Fibroblast of skin of scalp (primary cell): ENCODE measurements at places on chromosomes 1 and 21.

DNA sequence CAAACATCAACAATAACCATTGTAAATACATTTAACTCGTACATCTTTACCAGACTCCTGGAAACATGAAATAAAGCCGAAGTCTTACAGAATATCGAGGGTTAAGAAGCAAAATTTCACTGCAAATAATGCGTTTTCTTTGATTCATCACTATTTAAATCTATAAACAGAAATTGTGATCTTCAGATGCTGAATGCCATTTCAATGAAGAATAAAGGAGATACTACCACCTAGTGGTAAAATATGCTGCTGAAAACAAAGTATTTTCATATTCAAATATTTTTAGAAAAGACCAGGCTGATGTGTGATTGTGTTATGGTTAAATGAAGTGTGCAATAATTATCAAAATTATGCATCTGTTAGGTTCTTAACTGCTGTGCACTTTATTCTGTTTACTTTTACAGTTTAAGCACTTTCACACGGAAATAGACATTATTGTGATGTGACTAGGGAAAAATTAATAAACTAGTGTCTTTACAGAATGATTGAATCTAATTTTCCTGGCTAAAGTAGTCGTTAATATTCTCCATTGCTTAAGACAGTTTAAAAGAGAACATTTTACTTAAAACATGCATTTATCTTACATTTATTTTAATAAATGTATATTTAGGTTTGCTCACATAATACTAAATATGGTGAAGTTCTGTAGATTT lies 1093.1 kb downstream of the MRPL39 start:
- peak; percentile 22 for DNase-seq

GRCh38 chr1:56434025-56434424 lies 145.3 kb downstream of the PLPP3 start:
- peak; percentile 47 for DNase-seq

DNA sequence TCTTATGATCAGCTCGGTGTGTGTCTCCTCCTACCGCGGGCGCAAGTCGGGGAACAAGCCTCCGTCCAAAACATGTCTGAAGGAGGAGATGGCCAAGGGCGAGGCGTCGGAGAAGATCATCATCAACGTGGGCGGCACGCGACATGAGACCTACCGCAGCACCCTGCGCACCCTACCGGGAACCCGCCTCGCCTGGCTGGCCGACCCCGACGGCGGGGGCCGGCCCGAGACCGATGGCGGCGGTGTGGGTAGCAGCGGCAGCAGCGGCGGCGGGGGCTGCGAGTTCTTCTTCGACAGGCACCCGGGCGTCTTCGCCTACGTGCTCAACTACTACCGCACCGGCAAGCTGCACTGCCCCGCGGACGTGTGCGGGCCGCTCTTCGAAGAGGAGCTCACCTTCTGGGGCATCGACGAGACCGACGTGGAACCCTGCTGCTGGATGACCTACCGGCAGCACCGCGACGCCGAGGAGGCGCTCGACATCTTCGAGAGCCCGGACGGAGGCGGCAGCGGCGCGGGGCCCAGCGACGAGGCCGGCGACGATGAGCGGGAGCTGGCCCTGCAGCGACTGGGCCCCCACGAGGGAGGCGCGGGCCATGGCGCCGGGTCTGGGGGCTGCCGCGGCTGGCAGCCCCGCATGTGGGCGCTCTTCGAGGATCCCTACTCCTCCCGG lies 1.5 kb downstream of the KCNC4 start:
- no peak for DNase-seq

GRCh38 chr1:203361945-203362719 lies 11.2 kb upstream of the FMOD start:
- DNase-seq: peak; percentile 44

GRCh38 chr21:46040707-46041106 lies 57.2 kb upstream of the COL6A2 start:
- DNase-seq: no peak

DNA sequence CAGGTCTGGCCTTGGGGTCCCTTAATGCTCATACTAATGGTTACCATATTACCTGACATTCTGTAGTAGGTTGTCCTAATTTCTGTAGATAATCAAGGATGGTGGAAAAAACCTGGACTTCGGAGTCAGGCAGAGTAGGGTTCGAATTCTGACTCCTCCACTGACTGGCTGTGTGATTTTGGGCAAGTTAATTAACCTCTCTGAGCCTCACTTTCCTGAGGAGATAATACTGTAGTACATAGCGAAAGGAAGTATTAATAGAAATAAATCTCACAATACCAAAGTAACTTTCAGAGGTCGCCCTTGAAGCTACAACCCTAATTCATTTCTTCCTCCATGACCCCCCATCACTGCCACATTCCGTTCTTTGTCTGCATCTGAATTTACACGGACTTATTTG lies 72.9 kb downstream of the KCNN3 start:
- no peak for DNase-seq

DNA sequence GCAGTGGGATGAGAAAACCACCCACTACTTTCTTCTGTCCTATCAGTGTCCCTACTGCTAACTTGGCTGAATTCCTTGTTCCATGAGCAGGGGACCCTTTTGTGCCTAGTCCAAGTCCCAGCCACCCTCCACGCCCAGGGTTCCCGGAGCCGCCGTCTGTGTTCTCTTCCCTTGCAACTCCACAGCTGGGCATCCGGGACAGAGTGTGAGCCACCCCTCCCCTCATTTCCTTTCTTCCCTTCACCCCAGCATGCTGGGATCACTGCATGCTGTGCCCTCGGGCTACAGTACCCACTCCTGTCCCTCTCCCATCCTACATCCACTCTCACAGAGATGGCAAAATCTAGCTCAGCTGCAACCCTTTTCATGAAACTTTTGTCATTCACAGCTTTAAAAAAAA lies 44.5 kb downstream of the PGBD5 start:
- DNase-seq: no peak

- no peak for DNase-seq
Measured at GRCh38 chr1:203144661-203145060, 17.1 kb downstream of the ADORA1 start.

DNA sequence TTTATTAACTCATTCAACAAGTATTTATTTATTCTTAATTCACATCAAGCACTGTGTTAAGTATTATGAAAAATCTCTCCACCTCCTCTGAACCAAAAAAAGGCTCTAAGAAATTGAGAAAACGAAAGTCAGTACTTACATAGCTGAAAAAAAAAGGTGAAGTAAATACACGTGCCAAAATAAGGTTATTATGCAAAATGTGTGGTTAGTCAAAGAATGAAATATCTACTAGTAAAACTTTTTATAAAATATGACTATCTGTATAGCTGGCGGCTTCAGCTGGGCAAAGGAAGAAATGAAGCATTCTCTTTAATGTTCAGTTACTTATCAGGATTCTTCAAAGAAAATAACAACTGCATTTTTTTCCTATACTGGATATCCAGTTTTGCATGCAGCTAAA lies 35.5 kb upstream of the ASPM start:
- no peak for DNase-seq

GRCh38 chr1:29129916-29130315 lies 6.2 kb upstream of the TMEM200B start:
- DNase-seq: peak; percentile 27

GRCh38 chr21:28749536-28749935 lies 243.1 kb downstream of the LTN1 start:
- no peak for DNase-seq
